ENCODE measurements at places on chromosomes 3 and 15.

DNA sequence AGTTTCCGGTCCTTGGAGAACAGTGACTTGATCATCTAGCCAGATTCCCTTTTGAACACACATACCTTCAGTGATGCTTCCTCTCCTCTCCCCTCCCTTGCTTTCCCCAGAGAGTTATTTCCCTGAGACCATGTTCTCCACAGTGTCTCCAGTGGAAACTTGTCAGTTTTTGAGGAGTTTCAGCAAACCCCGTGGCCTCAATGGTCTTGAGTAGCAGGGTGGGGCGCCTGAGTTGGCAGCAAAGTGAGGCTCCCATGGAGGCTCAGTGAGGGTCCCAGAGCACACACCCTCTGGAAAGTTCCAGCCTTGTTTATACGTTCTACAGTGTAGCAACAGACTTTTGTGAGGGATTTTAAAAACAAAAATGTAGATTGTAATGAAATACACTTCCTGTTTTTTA, 135.1 kb downstream of the LRRC28 start:
- no peak for DNase-seq

DNA sequence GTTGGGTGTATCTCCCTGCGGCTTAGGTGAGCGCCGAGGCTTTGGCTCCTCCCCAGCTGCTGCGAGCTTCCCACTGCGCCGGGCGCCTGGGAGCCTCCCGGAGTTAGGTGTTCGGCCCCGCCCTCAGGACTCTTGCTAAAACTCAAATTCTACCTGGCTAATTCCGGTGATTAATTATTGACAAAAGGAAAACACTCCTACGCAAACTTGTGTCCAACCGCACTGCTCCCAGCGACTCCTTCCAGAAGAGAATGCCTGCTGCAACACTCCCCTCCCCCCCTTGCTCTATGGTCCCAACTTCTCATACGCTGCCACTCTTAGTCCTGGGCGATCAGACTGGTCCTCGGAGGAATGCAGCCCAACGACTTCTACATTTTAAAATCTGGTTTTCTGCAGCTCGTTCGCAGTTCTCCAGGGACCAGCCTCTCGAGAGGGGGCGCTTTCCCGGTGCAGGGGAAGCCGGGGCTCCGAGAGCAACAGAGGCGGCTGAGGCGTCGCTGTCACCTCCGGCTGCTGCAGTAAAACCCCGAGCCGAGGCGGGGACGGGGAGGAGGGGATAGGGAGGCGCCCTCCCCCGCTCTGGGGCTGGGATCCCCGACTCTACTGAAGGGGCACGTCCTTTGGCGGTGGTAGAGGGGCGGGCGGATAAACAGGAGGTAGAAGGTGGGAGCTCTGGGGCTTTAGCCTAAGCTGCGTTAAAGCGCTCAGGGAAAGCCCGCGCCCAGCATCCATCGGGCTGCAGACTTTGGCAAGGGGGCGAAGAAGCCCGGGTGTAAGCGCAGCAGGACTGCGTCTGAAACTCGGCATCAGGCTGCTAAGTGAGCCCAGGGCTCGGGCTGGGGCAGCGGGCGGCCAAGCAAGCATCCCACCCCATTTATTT, at the start of gene SPTSSB:
Gene SPTSSB, minus strand, starts transcription at position 77 of the 880 bp plus-strand sequence. CDS start 25,194 bp downstream, outside the sequence.
- peak; percentile 57 for DNase-seq

GRCh38 chr3:116423945-116424344, 21.3 kb downstream of the LSAMP start:
- no peak for DNase-seq

- no peak for DNase-seq
Measured at GRCh38 chr3:16666206-16666605, 61.0 kb upstream of the DAZL start.

DNA sequence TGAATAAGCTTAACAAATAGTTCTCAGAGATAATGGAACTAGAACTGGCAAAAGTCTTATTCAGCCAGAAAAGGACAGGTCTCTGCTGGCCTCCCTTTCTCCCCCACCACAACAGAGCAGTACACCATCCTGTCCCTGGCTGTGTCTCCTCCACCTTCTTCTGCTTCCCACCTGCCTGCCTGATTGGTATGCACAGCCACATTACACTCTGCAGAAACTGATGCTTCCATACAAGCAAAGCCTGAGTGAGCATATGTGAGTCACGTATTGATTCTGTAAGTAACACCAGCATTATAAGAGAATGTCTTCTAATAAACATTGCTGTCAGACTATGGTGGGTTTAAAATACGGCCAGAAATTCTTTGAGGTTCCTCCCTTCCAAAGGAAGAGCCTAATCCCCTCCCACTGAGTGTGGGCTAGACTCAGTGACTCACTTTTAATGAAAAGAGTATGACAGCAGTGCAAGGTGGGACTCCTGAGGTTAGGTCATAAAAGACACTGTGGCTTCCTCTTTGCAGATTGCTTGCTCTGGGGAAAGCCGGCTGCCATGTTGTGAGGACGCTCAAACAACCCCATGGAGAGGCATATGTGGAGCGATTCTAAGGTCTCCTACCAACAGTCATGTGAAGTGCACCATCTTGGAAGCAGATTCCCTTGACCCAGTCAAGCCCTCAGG, 44.4 kb downstream of the ANXA2 start:
- DNase-seq = no peak

DNA sequence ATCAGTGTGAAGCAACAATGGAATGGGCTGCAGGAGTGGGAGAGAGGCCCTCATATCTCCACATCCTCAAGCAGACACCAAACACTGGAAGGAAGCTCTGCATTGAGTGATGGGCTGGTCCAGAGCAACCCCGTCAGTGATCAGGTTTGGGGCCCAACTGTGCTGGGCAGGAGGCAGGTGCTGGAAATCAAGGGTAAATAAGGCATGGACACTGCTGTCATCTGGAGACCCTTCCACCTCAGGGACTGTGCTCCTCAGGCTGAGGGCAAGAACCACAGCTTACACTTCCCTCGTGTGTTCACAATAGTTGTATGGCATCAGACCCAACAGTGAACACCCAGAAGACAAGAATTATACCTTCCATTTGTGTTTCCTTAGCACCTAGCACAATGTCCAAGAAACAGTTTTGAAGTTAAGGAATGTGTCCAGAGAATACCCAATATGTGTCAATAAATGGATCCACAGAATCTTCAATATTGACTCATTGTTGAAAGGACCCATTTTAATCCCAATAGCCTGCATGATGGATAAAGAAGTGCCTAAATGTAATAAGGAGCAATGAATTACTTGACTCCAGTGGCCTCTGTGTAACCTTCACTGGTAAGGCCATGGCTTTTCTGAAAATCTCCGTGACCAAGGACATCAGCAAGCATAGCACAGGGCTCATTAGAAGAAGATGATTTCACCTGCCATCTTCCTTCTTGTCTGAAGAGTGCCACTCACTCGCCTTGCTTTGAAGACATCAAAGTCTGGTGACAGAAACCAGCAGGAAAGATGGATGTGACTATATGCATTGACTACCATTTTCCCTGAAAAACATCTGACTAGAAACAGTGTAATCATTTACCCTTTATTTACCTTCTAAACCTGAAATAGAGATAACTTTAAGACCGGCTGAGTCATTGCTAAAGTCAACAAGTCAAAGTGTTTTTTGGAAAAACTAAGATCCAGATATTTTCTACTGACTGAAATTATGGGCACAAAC, 7.0 kb upstream of the AHSG start:
- no peak for DNase-seq

DNA sequence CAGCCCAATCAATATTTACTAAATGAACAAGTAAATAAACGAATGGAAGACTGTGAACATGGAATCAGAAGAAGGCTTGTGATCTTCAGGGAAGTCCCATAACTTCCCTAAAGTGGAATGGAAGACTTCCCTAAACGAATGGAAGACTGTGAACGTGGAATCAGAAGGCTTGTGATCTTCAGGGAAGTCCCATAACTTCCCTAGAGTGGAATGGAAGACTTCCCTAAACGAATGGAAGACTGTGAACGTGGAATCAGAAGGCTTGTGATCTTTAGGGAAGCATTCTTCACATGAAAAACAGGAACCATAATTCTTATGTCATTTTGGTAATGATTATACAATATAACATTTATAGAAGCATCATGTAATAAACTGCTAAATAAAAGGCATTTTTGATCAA, 38.8 kb downstream of the EOGT start:
- no peak for DNase-seq
